NCI-H2171 (cell line): ENCODE measurements at places on chromosomes 6 and 20.

DNA sequence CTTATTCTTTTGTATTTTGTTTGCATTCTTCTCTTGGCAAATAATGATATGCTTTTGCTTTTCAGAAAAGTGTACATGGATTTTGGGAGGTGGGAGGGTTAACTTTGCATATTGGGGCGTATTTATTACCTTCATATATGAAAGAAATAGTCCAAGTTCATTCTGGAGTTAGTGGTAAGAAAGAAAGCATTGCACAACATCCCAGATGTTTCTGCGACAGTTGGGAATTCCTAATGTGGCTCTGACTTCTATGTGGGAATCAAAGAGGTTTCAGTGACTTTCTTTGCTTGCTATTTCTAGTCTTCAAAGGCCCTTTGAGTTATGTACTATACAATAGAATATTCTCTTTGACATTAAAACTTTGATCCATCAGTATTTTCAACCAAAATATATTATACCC lies 78.1 kb downstream of the MMUT start:
- DNase-seq = no peak

DNA sequence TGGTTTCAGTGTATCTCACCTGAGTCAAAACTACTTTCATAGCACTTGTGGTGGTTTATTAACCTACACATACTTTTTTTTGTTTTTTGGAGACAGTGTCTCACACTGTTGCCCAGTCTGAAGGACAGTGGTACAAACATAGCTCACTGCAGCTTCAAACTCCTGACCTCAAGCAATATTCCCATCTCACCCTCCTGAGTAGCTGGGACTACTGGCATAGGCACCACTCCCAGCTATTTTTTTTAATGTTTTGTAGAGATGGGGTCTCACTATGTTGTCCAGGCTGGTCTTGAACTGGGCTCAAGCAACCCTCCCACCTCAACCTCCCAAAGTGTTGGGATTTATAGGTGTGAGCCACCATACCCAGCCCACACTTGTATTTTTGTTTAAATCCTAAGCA lies 49.7 kb downstream of the STAU1 start:
- DNase-seq = no peak

GRCh38 chr6:32933661-32934085 lies 7.2 kb downstream of the HLA-DMB start:
- peak; percentile 30 for DNase-seq

DNA sequence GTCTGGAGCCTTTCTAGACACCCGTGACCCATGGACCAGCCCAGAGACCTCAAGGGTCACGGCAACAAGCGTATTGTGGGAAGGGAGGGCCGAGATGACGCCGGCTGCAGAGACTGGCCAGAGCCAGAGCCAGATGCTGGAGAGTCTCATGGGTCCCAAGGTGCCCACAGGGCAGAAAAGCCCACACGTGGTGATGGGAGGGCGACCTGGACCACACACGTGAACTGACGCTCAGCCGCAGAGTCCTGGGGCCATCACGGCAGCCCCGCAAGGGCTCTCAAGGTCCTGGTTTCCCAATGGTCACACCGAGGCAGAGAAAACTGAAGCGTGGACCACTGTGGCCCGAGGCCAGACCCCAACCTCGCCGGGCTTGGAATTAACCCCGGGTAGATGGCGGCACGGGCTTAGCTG lies 92.6 kb downstream of the YTHDF1 start:
- DNase-seq = no peak

GRCh38 chr6:147829418-147829817 lies 320.9 kb downstream of the SAMD5 start:
- no peak for DNase-seq

- no peak for DNase-seq
These were observed 12.5 kb downstream of the SESN1 start for GRCh38 chr6:109082188-109082577.

DNA sequence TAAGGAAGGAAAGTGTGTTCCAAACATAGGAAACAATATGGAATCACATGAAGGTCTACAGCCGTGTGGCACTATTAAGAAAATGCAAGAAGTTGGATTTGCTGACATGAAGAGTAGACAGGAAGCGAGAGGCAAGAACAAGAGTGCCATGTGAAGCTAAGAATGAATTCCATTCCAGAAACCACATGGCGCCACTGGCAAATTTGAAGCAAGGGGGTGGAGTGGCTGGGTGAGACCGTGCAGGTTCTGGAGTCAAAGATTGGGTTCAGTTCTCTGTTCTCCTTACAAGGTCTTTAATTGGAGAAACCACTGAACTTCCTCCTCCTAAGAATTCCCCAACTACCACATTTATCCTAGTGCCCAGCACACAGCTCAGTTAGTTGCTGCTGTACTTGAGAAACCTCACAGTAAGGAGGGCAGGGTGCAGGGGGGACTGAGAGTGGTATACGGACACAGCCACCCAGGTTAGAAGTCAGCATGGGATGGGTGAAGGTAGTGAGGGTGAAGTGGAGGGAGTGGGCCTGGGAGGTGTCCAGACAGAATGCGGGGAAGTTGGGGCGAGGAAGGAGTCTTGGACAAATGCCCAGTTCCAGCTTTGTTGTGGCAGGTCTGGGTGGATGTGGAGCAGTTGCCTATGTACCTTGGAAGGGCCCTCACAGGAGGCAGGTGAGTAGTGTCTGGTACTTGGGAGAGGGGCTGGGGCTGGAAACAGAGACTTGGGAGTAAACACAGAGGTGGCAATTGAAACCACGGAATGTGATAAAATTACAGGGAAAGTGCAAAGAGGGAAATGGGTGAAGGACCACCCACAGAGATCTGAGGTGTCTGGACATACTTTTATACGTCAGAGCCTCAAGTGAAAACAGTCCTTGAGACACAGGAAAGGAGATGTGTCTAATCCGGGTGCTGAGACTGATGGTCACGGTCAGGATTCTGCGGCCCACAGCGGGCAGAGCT lies 14.3 kb downstream of the LYRM4 start:
- DNase-seq = no peak

DNA sequence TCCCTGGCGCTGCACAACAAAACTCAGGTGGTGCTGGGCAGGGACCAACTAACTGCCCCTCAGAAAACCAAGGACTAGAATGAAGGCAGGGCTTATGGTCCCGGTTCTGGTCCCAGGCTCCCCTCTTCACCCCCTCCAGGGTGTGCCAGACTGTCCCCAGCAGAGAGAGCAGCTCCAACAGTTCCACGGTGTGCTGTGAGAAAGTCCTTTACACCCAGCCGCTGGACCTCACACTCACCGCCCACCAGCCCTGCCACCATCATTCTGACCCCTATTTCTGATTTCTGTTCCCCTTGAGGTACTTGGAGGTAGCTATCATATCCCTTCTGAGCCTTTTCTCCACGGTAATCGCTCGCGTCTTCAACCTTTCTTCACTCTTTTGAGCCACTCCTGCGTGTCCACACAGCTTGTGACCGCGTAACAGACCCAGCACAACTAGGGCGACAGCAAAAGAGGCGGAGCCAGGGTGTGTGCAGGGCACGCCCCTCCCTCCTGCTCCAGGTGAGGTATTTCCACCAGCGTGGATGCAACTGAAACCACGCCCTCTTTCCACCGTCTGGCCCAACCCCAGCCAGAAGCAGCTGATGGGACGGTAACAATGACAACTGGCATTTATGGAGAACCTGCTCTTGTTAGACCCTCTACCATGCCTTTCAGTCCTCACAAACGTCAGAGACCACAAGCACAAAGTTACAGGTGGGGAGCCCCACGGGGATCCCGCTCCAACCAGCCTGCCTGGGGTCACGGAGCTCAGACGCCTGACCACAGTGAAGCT lies 2.3 kb downstream of the PXDC1 start:
- no peak for DNase-seq

GRCh38 chr6:156949376-156949775 lies 172.2 kb downstream of the ARID1B start:
- no peak for DNase-seq

- DNase-seq = no peak
These were observed 43.8 kb downstream of the PLN start for GRCh38 chr6:118591897-118592296.

GRCh38 chr6:39273406-39273821 lies 40.8 kb downstream of the KCNK17 start:
- no peak for DNase-seq

- DNase-seq = no peak
These were observed 20.0 kb downstream of the ITPR3 start for GRCh38 chr6:33641144-33641543.

GRCh38 chr6:111832833-111833418 lies 40.3 kb downstream of the FYN start:
- DNase-seq = no peak

GRCh38 chr20:44495802-44496481 lies 20.3 kb downstream of the TTPAL start:
- DNase-seq = no peak

DNA sequence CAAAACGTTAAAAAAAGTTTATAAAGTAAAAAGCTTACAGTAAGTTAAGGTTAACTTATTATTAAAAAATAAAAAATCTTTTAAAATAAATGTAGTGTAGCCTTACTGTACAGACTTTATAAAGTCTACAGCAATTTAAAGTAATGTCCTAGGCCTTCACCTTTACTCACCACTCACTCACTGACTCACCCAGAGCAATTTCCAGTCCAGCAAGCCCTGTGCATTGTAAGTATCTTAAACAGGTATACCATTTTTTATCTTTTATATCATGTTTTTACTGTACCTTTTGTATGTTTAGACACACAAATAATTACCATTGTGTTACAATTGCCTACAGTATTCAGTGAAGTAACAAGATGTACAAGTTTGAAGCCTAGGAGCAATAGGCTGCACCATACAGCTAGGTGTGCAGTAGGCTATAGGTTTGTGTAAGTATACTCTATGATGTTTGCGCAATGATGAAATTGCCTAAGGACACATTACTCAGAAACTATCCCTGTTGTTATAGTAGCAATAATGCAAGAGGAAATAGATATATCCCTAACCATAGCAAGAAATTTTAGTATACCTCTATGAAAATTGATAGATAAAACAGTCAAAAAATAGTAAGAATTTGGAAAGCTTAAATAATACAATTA lies 39.5 kb downstream of the FBXO5 start:
- no peak for DNase-seq

GRCh38 chr6:13116155-13116554 lies 212.2 kb downstream of the TBC1D7 start:
- no peak for DNase-seq

DNA sequence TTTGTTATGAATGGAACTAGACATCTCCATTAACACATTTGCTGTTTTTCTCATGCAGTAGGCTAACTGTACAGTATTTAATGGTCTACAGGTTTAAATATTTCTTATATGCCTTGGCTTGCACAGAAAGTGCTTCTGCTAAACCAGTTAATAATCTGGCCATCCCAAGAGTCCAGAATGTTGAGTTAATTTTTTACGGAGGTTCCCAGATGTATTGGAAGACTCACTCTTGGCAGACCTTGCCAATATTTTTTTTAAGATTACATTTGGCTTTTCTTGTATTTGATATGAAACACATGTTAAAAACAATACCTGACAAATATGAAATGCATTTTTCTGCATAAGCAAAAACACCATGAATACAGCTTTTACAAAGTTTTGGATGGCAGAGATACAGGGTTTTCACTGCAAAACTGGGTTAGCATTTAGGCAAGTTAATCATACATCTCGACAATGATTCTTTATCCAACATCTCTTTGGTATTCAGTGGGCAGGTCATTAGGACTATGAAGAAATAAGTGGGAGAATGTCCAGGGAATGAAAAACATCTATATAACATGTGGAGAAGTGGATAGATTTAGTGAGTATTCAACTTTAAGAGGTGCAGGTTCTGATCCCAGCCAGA lies 94.0 kb downstream of the SGK1 start:
- DNase-seq = no peak

- no peak for DNase-seq
These were observed 636 bp upstream of the SSR1 start for GRCh38 chr6:7313505-7314165.

- DNase-seq = no peak
These were observed 7.2 kb downstream of the NCOA7 start for GRCh38 chr6:125797886-125798444.

- DNase-seq = no peak
These were observed 32.5 kb downstream of the KIAA0319 start for GRCh38 chr6:24613361-24614042.

GRCh38 chr6:166605752-166606151 lies 19.3 kb upstream of the RAMACL start:
- DNase-seq = no peak

GRCh38 chr20:24969186-24970029 lies 20.3 kb downstream of the CST7 start:
- DNase-seq = no peak

DNA sequence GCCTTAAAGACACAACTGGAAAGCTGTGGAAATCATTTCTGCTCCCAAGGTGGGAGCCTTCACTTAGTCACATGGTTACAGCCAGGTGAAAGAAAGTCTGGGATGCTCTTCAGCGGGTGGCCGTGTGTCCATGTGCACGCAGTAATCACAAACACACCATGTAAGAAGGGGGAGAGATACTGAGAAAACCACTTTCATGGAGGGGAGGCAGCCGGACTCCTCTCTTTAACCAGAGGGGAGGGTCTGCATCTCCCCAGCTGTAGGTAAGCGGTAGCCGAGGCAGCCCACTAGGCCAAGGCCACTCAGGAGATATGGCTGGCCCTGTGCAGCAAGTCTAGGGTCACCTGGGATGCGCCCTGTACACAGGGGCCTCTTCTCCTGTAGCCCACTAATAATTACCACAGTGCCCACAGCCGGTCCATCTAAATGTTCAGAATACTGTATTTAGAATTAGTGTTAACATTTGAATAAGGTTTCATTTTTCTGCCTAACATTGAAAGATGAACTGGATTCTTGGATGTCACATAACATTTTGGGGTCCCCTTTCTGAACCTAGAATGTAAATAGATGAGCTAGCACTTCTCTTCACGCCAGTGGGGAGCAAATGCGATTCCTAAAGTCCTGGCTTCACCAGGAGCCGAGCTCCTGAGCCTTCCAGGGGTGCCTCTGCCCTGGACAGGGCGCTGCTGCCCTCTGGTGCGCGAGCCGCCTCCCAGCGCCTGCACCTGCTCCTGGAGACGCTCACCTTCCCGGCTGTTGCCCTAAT lies 15.9 kb downstream of the GPR31 start:
- DNase-seq = peak; percentile 59

DNA sequence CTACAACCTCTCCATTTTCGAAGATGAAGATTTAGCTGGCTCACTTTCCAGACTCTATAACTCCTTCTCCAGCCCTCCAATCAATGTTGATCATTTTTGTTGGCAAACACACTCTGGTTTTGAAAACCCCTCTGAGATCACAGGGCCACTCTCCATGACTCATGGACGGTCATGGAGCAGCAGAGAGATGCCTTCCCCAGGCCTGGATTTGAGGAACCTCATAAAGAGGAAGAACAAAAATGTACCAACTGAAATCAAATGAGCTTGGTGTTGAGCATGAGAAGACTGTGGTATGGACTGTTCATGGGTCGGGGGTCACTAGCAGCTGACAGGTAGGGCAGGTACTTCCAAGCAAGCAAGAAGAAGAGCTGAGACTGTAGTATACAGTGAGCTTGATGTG lies 112.8 kb upstream of the INSM1 start:
- no peak for DNase-seq

- DNase-seq = peak; percentile 9
These were observed 3.7 kb upstream of the FASTKD5 start for GRCh38 chr20:3163099-3164042.

DNA sequence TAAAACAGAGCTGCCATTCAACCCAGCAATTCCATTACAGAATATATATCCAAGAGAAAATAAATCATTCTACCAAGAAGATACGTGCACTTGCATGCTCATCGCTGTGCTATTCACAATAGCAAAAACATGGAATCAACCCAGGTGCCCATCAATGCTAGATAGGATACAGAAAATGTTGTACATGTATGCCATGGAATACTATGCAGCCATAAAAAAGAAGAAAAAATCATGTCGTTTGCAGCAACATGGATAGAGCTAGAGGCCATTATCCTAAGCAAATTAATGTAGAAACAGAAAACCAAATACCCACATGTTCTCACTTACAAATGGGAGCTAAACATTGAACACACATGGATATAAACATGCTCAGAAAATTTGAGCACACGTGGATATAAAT lies 633.1 kb upstream of the CITED2 start:
- no peak for DNase-seq
